OCI-M1 (cell line): ENCODE measurements at places on chromosomes 5 and 9.

DNA sequence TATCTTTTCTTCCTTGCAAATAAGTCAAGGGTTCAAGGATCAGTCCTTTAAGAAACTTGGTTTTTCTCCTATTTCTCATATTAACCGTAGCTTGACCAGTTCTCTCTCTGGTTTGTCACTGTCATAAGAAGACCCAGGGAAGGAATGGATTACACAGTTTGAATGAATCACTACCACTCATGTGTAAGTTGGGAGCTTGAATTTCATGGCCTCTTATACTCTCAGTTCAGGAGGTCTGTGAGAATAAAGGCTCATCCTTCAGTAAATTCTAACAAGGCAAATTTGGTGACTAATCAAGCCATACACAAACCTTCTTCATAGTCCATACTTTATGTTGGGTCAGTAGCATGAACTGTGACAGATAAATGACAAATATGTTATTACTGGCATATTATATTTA is 323.1 kb upstream of the ACTBL2 start:
- no peak for DNase-seq

- peak; percentile 80 for DNase-seq
These were observed 89.7 kb upstream of the CCNG1 start for GRCh38 chr5:163347671-163348070.

GRCh38 chr5:154197801-154198491 is 7.4 kb downstream of the GALNT10 start:
- DNase-seq: peak; percentile 58

- DNase-seq: no peak
These were observed 6.0 kb downstream of the RNF145 start for GRCh38 chr5:159203351-159203750.

GRCh38 chr5:140546851-140547507 is 483 bp upstream of the EIF4EBP3 start:
- DNase-seq: no peak

GRCh38 chr5:90783460-90784333 is 225.1 kb downstream of the ADGRV1 start:
- DNase-seq: peak; percentile 88

- no peak for DNase-seq
These were observed 144.1 kb upstream of the ST8SIA4 start for GRCh38 chr5:101047181-101047580.

DNA sequence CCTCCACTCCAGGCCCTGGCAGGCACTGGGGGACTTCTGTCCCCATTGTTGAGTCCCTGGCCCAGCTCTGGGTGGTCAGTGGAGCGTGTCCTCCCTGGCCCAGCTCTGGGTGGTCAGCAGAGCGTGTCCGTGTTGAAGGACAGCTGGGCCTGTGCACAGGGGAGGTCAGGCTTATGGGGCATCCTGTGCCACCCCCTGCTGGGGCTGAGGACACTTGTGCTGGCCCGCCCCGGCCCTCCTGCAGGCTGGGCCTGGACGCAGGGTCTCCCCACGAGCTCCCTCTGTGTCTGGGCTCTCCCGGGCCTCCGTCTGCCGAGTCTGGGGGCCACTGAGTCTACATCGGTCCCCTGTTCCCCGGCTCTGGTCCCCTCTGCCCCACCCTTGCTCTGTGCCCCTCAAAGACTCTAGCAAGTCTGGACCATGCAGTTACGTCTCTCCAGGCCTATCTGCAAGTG is 11.5 kb upstream of the CLIC3 start:
- no peak for DNase-seq

DNA sequence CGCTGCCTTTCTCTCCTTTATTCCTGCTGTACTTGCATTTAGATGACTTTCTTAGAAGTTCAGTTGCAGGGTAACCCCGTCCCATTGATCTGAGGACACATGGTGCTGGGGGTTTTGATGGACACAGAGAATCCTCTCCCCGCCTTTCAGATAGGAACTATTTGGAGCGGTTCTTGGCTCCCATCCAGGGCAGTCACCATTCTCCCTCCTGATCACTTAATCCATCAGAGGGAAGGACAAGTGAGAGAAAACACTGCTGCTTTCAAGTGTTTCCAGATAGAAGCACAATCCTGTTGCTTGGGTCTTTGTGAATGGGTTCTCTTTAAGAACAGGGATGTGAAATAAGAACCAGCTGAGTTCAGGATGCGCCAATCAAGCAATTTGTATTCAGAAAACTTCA is 85.2 kb downstream of the IRX1 start:
- no peak for DNase-seq

GRCh38 chr5:102975045-102975444 is 144.9 kb downstream of the GIN1 start:
- DNase-seq: peak; percentile 75

DNA sequence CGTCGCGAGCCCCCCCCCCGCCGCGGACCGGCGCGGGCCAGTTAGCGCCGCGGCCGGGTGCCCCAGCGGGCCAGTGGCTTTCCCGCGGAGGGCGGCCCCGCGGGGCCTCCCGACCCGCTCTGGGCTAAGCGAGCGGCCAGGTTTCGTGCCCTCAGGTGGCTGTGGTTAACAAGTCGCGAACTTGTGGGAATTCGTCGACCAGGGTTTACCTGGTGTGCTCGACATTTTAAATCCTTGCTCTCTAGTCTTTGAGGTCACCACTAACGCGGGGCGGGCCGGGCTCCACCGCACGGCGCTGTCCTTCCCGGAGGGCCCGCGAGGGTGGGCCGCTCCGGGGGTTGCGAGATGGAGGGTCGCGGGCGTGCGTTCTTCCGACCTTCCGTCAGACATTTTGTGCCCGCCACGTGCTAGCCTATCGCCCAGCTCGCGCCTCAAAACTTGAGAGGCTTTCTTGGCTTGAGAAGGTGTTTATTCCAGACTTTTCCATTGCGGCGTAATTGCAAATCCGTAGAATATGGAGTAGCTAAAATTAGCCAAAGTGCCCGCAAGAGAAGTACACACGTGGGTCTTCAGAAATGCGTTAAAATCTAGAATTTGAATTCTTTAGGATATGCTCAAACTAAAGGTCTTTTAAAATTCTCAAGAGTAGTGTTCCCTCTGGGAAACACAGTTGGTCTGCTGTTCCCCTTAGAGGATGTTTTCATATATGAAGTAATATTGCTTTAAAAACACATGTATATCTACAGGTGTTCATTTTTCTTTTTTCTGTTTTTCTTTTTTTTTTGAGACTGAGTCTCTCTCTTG is 2.1 kb downstream of the ANP32B start:
- peak; percentile 67 for DNase-seq

- DNase-seq: peak; percentile 69
These were observed 1.0 kb downstream of the SMIM3 start for GRCh38 chr5:150779397-150780186.

GRCh38 chr5:80117446-80117845 is 82.3 kb downstream of the THBS4 start:
- DNase-seq: no peak

- DNase-seq: peak; percentile 35
These were observed 1.8 kb downstream of the AUH start for GRCh38 chr9:91359734-91360470.

DNA sequence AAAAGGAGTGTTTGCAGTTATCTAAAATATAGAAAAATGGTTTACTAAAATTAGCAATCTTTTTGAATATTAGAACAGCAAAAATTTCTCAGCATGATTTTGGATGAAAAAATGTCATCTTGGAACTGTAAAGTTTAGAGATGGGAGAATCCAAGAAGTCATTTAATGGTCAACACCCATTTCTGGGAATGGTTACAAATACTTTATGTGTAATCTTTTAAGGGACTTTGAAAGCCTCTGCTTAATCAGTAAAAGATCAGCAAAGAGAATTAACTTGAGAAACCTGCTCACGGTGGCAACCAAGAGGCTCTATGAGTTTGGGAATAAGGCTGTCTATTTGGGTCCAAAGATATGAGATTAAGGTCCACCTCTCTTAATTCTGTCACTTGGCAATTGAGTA is 13.0 kb downstream of the C1QTNF3 start:
- no peak for DNase-seq

- no peak for DNase-seq
These were observed 361.8 kb downstream of the ARL15 start for GRCh38 chr5:53948598-53948997.

- no peak for DNase-seq
These were observed 153.5 kb upstream of the ELAVL2 start for GRCh38 chr9:23979491-23979890.

GRCh38 chr5:153542536-153542935 is 52.1 kb downstream of the GRIA1 start:
- no peak for DNase-seq

GRCh38 chr5:44568519-44568918 is 179.3 kb upstream of the FGF10 start:
- no peak for DNase-seq

- DNase-seq: no peak
These were observed 13.6 kb upstream of the ANKRD55 start for GRCh38 chr5:56246769-56247168.

DNA sequence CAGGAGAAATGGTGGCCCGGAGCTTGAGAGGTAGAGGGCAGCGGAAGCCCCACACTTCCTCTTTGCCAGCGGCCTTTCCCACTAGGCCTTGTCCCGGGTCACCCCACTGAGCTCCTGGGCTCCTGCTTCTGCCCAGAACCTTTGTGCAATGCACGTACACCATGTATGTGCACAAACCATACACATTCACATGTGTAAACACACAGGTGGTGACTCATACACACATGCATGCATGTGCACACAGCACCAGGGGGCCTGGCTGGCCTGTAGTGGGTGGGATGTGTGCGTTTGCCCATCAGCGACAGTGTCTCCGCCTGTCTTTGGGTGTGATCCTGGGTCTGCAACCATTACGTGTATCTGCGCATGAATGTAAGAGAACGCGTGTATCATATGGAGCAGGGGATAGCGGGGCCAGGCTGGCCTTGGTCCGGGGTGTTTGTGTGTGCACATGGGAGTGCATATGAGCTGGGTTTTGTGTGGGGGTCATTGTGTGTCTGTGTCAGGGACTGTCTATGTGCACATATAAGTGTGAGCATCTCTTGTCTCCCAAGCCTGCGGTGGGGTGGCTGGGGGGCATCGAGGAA is 43.7 kb downstream of the PSD2 start:
- DNase-seq: no peak

- peak; percentile 24 for DNase-seq
These were observed 510 bp downstream of the NOXA1 start for GRCh38 chr9:137423514-137424291.

DNA sequence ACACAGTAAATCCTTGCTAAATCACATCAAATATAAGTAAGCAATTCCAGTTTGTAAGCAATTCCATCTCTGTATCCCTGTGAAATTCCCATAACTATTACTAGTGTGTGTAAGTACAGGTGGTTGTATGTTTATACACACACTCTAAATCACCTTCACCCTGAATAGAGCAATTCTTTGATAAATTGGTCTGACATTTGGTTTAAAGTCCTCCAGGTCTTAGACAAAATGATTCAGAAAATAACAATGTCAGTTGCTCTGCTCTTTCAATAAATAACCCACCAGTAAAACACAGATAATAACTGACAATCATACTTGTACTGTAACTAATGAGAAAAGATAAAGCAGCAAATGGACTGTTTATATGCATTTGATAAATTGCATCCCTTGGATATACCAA is 226.3 kb downstream of the SPOCK1 start:
- DNase-seq: no peak

DNA sequence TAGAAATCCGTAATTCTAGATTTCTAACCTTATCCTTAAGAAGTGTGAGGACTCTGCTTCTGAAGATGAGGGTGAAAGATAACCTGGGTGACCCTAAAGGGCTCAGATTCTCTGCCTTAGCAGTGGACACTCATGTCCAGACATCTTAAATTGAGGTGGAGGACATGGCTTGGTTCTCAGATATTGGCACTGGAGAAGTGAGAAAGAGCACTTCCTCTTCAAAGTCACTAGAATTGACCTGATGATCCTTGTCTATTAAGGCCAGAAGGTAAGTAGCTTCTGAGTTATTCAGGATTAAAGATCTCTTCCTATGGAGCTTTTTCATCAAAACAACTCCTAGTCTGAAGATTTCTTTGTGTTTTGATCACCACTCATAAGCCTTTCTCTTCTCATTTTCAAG is 54.8 kb downstream of the C9 start:
- DNase-seq: no peak

DNA sequence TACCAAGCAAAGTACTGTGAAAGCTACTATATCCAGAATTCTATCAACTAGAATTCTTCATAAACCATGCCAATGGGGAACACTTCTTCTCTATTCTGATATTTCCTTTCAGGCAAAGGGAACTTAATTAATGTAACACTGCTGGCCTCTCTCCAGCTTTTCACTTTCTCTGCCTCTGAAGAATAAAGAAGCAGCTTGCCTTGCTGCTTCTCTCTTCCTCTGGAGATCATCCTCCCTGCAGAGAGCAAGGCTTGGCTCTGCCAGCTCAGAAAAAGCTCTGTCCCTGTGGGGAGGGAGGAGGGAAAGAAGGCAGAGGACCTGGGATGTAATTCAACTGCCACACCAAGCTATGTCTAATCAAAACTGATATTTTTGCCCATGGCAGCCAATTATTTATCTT is 6.5 kb downstream of the CTNND2 start:
- no peak for DNase-seq

GRCh38 chr5:369151-369868 is 47.8 kb downstream of the AHRR start:
- no peak for DNase-seq

DNA sequence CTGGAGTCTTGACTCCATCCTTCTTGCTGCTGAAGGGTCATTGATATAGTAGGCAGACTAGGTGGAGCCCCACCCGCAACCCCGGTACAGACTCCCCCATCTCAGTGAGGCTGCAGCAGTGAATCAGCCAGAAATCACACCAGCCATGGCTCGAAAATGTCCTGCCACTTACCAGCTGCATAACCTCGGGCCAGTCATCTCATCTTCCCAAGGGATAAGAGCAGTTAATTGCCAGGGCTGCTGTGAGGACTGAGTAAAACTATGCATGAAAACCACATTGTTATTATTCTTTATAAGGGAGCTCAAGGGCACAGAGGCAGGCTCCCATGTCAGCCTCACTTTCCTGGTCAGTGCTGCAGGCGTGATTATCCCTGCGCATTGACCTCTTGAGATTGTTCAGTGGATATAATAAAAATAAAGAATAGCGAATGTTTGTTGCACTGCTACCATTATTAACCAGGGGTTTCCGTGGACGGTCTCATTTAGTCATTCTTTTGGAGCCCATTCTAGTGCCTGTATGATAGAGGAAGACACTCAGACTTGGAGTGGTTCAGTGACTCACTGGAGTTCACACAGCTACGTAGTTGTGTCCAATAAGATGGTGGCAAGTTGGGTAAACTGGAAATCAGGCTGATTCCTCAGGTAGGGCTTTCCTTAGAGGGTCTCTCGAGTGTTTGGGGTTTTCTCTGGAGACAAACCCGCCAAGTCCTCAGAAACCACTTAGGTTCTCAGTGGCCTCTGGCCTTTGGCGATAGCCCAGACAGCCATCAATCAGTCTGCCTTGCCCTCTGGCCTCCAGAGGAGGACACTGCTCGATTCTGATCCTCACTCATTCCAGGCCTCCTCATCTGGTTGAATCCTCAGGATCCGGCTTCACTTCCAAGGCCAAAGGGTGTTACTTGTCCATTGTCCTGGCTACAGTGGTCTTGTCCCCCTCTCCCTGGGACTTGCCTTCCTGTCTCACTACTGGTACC is 39.9 kb downstream of the COL15A1 start:
- no peak for DNase-seq
